ENCODE measurements at places on chromosomes 5 and 9.

GRCh38 chr9:34573599-34574325, 15.8 kb downstream of the CNTFR start:
- no peak for DNase-seq

GRCh38 chr9:81673310-81673709, 16.0 kb downstream of the TLE1 start:
- DNase-seq, result no peak

GRCh38 chr5:88474574-88474973, 205.9 kb upstream of the TMEM161B start:
- DNase-seq, result no peak

DNA sequence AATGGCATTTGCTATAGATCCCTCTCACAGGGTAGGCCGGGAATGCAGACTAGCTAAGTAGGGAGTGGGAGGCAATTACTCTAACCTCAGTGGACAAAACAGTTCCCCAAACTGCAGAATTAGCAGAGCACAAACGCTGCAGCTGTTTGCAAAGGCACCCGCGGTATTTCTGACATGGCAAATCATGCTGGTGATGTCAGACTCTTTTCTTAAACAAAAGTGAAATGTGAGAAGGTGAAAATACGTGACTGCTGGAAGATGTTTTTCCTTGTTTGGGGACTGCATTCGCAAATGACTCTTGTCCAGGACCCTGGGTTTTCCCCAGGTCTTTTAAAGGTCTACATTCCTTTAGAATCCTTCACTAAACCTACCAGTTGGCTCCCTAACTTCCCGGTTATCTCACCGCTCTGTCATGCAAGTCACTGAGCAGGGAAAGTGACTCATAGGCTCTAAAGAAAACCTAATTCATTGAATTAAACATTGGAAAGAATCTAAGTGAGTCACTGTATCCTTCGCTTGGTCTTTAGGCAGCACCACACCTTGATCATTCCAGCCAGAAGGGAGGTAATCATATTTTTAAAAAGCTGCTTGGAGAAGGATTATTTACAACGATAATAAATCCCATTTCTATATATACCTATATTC, 91.5 kb upstream of the DNAH5 start:
- no peak for DNase-seq

GRCh38 chr9:94603259-94604160, 9.9 kb upstream of the FBP2 start:
- DNase-seq, result peak; percentile 22

Data from T-helper 17 cell (primary cell).